ENCODE measurements at places on chromosomes 7 and 10.

GRCh38 chr10:13792006-13792405 is 205.2 kb downstream of the PRPF18 start:
- DNase-seq, result no peak

DNA sequence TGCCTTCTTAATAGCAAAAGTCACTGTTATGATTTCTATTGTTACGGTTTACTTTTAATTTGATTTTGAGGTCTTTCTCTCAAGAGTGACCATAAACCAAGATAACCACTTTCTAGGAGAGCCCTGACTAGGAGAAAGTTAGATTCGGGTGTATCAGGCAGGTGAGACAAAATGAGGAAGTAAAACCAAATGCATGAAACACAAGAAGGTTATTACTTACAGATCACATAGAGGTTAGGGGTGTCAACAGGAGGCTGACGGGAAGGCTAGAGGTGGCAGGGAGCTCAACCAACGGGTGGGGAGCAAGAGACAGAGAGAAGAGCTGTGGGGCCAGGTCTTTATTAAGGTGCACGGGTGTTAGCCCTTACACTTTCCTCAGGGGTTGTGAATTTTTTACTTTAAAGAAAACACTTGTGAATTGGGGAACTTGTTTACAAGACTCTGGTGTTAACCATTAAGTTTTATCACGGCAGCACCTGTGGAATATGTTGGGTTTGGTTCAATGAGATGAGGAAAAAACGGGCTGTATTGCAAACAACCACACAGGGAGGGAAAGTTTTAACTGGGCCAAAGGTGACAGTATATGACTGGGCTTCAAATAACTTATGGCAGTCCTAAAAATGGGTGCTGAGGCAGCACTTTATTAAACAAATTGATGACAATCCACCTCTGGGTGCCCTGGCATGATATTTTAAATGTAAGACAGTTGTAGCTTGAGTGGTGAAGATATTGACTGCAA is 154.9 kb downstream of the SDHAF3 start:
- DNase-seq, result no peak

- no peak for DNase-seq
These were observed 39.6 kb downstream of the BZW2 start for GRCh38 chr7:16685535-16685934.

GRCh38 chr7:557558-557881 is 37.9 kb upstream of the PDGFA start:
- no peak for DNase-seq

DNA sequence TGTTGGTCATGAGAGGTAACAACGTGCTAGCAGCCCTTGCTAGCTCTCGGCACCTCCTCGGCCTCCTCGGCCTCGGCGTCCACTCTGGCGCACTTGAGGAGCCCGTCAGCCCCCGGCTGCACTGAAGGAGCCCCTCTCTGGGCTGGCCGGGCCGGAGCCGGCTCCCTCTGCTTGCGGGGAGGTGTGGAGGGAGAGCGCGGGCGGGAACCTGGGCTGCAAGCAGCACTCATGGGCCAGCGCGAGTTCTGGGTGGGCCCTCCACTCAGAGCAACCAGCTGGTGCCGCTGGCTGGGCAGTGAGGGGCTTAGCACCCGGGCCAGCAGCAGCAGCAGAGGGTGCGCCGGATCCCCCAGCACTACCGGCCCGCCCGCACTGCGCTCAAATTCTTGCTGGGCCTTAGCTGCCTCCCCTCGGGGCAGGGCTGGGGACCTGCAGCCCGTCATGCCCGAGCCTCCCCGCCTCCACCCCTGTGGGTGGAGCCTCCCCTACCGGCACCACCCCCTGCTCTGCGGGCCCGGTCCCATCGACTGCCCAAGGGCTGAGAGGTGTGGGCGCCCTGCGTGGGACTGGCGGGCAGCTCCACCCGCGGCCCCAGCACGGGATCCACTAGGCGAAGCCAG is 96.1 kb downstream of the PAXIP1 start:
- DNase-seq, result no peak

DNA sequence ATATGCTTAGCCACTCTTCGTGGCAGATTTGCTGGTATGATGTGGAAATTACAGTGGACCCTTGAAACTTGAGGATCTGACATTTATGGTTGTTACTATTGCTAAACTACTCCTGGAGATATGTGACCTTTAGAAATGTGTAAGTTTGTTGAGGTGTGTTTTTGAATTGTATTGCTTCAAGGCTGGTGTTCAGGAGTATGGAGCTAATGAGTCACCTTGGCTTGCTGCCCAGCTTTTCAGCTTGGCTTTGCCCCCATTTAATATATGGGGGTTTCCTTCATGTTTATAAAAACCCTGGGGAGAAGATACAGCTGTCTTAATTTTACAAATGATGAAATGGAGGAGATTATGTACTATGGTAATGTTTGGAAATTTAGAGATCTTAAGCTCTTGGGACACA is 11.6 kb downstream of the HBP1 start:
- no peak for DNase-seq

- no peak for DNase-seq
These were observed 13.1 kb upstream of the AUTS2 start for GRCh38 chr7:69585169-69585568.

GRCh38 chr7:64881461-64882287 is 21.4 kb upstream of the ZNF273 start:
- DNase-seq, result no peak

DNA sequence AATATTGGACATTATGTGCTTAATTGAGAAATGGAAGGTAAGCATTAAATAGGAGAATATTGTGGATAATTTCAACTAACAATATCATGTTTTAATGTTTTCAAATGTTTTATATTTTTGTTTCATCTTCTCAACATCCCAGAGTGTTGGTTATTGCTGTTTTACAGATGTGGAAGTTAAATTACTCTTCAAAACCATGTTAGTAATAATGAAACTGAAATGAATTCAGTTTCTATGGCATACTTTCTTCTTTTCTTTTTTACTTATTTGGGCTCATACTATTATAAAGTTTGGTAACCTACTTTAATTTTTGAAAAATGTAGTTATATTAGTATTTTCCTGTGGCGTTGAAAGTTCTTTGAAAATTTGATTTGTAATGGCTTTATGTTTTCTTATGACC is 4.2 kb downstream of the GLRX3 start:
- DNase-seq, result no peak

DNA sequence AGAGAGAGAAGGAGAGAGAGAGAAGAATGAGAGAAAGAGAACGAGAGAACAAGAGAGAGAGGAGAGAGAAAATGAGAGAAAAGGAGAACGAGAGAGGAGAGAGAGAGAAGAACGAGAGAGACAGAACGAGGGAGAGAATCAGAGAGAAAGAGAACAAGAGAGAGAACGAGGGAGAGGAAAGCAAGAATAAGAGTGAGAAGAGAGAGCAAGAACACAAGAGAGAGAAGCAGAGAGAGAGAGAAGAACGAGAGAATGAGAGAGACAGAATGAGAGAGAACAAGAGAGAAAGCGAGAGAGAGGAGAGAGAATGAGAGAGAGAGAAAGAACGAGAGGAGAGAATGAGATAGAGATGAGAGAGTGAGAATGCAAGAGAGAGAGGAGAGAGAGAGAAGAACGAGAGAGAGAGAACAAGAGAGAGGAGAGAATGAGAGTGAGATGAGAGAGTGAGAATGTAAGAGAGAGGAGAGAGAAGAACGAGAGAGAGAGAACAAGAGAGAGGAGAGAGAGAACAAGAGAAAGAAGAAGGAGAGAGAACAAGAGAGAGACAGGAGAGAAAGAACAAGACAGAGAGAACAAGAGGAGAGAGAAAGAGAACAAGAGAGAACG is 68.2 kb downstream of the ASB13 start:
- DNase-seq, result no peak

- no peak for DNase-seq
These were observed 220.9 kb upstream of the MKLN1 start for GRCh38 chr7:131106681-131107336.

GRCh38 chr7:50679218-50680007 is 103.3 kb downstream of the GRB10 start:
- no peak for DNase-seq

- DNase-seq, result no peak
These were observed 2.9 kb upstream of the TARP start for GRCh38 chr7:38276096-38276877.

DNA sequence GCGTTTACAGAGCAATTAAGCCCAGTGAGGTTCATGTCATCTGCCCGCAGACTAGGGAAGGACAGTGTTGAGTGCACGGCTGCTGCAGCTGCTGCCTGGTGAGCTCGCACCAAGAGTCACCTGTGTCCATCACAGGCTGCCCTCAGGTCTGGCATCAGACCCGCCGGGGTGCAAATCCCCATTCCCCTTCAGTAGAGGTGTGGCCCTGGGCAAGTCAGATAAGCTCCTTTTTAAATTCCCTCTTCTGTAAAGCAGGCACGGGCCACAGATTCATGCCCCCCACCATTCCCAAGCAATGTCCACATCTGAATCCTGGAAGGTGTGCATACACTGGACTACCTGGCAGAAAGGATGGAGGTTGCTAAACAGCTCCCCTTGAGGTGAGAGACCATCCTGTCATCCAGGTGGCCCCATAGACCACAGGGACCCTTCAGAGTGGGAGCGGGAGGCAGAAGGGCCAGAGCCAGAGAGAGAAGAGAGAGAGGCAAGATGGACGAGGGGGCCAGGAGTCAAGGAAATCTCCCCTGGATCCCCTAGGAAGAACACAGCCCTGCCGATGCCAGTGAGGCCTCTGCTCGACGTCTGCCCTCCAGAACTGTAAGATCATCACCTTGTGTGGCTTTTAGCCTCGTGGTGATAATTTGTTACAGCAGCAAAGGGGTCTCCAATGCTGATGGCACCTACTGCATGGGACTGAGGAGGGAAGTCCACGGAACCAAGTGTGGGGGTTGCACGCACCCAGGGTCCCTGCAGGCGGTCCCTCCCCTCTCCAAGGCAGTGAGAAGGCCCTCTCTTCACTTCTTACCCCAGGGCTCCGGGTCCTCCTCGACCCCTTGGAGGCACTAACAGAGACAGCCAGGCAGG is 168.8 kb downstream of the TCERG1L start:
- no peak for DNase-seq

GRCh38 chr7:151373599-151373998 is 32.0 kb downstream of the NUB1 start:
- DNase-seq, result no peak

GRCh38 chr10:114684084-114684821 is 26.2 kb upstream of the ABLIM1 start:
- DNase-seq, result no peak

- DNase-seq, result no peak
These were observed 21.1 kb upstream of the LANCL2 start for GRCh38 chr7:55343860-55344606.

DNA sequence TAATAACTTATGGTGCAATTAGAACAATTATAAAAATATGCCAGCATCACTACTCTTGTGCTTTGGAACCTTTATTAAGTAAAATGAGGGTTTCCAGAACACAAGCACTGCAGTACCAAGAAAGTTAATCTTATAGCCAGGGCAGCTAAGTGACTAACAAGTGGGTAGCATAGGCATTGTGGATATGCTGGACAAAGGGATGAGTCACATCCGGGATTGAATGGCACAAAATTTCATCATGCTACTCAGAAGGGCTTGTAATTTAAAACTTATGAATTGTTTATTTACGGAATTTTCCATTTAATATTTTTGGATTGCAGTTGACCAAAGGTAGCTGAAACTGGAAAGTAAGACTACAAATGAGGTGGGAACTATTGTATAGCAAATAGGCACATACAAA is 250.6 kb downstream of the C7orf25 start:
- peak; percentile 18 for DNase-seq

GRCh38 chr7:144519925-144520324 is 116.4 kb upstream of the NOBOX start:
- no peak for DNase-seq

DNA sequence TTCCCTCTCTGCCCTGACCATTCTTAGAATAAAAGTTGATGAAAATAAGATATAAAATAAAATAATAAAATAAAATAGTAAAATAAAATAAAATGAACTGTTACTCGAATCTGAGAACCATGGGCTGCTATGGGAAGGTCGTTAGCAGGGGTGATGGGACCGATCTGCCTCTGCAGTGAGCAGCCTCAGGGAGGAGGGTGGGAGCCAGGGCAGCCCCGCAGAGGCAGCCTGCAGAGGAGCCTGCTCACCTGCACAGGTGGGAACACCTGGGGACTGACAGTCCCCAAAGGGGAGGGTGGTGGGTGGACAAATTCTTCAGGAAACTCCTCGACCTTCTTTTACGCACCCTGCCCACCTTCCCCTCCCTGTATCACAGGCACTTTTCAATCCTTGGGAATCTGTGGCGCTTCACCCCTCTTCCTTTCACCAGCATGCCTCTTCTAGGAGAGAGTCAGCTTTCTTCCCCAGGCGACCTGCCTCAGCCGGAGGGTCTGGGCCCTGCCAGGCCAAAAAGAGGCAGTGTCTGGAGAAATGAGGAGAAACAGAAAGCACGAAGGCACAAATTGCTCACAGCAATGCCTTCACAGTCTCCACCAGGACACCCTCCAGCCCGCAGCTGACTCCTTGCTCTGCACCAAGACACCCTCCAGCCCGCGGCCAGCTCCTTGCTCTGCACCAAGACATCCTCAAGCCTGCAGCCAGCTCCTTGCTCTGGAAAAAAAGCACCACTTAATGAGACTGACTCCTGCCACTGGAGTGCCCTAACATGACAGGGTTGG is 368.4 kb upstream of the SHH start:
- no peak for DNase-seq

DNA sequence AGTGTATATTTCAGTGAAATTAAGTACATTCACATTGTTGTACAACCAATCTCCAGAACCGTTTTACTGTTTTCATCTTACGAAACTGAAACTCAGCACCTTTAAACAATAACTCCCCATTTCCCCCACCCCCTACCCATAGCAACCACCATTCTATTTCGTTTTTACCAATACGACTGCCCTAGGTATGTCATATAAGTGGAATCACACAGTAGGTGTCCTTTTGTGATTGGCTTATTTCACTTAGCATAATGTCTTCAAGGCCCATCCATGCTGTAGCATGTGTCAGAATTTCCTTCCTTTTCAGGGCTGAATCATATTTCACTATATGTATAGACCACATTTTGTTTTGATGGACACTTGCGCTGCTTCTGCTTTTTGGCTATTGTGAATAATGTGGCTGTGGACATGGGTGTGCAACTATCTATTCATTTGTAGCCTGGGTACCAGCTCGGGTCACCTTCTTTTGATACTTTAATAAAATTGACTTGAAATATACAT is 34.3 kb upstream of the DLG5 start:
- no peak for DNase-seq

DNA sequence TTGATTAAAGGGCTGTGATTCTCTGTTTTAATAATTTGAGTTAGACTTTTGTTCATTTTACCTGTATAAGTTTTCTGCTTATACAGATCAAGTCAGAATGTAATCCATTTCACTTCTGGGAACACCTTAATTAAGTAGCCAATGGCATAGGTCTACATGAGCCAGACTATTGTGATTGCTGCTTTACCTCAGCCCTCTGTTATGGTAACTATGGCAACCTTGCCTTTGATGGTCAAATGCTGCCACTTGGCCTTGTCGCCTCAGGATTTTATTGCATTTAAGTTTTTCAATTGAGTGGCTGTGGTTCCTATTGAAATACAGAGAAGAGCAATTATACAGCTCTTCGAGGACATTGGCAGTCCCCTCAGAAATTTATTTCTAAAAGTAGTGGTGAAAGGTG is 64.3 kb upstream of the TMEM106B start:
- no peak for DNase-seq

- peak; percentile 35 for DNase-seq
These were observed 149.8 kb downstream of the AKR1D1 start for GRCh38 chr7:138226001-138226476.

- no peak for DNase-seq
These were observed 529.9 kb downstream of the TCERG1L start for GRCh38 chr10:130781623-130782022.
